ENCODE measurements at places on chromosomes 7 and 10.
A peak's percentile ranks its signal among the peaks of the same experiment; 100 is the strongest.

- DNase-seq, result no peak
Observed at GRCh38 chr10:14236341-14236740, 94.4 kb downstream of the FRMD4A start.

DNA sequence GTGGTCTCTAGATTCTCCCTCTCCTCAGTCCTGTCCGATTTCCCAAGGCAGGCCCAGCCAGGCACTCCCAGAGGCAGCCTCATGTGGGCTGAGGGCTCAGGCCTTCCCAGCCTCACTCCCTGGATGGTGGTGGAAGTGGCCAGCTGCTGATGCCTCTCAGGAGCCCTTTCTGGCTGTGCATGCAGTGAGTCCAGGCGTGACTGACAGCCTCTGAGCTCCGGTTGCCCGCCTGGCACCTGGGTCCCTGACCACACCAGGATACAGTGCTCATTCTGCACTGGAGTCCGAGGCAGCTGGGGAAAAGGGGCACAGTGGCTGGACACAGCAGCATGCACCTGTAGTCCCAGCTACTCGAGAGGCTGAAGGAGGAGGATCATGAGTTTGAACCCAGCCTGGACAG is 132.6 kb downstream of the CUL2 start:
- no peak for DNase-seq

DNA sequence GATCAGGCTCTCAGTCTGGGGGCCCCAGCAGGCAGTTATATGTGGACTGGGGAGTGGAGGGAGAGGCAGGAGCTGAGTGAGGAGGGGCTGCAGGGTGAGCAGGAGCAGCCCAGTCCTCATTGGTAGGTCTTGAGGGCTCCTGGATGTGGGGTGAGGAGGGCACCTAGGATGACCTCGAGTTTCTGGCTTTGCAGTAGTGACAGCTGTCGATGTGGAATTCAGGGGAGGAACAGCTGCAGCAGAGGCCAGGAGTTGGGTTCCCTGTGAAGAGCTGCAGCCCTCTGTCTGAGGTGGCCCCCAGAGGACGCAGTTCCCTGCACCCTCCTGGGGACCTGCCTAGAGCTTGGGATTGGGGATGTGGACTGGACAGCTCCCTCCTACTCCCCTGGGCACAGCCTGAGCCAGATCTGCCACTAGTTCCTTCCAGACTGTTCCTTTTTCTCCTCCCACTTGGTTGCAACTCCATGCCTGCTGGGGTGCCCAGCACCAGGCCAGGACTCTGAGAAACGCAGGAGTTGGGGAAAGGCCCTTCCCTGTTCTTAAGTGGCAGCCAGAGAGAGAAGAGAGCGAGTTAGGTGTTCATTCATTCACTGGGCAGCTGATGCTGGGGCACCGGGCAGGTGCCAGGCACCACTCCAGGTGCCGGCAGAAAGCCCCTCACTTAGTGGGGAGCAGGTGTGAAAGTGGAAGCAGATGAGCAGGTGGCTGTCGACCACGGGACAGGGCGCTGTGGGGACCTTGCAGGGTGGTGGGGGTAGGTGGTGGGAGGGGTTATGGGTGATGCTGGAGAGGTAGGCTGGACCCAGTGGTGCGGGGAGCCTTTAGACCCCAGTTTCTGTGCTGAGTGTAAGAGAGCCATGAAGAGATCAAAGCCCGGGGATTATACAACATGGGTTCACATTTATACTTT is 57.9 kb downstream of the PRF1 start:
- DNase-seq, result no peak

DNA sequence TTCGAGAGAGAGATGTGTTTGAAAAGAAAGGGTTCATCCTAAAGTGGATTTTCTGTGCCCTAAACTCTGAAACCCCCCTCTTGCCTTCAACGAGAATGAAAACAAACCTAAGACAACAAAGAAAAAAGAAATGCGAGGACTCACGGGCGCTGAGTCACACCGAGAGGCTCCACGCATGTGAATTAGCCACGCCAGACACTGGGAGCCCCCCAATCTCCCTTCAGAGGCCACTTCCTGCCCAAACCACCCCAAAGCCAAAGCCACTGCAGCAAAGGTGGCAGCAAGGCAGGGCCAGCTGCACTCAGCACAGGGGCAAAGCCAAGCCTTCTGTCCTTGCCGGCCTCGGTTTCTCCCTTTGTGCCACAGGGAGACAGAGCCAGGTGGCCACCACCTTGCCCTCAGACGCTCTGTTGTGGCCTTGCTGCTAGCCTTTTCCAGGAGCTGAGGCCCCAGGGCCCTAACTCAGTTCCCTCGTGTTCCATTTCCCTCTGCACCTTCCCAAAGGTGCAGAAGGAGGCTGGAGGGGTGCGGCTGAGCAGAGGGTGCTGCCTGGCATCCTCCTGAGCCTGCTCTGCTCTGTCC is 93.3 kb downstream of the FAM53B start:
- DNase-seq, result peak; percentile 50

DNA sequence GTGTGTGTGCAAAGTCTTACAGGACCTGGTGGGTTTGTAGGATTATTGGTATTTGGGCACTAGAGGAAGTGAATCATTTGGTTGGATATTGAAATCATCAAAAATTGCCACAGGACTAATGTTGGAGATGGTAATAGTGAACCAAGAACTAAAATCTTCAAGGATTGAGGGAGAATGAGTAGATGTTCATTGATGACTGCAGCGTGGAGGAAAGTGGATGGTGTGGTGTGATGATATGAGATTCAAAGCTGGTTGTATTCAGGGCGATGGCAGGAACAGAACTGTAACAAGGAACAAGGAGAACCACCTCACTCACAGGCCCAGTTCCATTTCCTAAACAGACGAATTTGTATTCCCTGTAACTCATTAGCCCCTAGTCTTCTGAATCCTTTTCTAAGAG is 90.3 kb downstream of the TRIM24 start:
- no peak for DNase-seq

GRCh38 chr7:124532166-124532565 is 233.4 kb downstream of the GPR37 start:
- DNase-seq, result no peak

GRCh38 chr7:101128040-101128834 is 1.3 kb downstream of the SERPINE1 start:
- DNase-seq, result no peak

DNA sequence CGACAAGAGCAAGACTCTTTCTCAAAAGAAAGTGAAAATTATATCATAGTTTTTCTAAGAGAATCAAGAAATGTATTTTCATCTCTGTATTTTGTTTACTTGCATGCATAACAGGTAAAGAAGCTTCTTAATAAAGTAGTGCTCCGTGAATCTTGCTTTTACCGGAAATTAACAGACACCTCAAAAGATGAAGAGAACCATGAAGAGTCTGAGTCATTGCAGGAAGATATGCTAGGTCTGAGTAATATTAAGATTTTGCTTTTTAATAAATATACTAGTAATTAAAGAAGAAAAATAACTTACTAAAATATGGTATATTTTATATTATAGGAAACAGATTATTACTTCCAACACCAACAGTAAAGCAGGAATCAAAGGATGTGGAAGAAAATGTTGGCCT is 39.5 kb upstream of the STOX1 start:
- DNase-seq, result no peak

DNA sequence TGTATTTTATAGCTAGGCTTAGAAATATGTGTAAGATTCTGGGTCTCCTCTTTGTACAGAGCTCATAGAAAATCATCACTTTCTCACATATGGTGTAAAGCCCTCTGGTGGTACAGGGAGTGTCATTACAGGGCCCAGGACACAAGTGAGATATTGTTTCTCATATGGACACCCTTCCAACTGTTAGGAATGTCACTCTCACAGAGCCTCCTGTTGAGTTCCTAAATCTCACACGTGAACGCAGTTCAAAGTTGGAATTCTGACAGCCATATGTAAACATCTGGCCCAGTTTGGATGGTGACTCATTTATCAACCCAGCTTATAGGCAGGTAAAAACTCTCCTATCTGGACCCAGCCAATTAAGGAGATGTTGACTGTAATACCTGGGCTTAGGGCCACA is 35.4 kb upstream of the ZNF107 start:
- DNase-seq, result no peak

DNA sequence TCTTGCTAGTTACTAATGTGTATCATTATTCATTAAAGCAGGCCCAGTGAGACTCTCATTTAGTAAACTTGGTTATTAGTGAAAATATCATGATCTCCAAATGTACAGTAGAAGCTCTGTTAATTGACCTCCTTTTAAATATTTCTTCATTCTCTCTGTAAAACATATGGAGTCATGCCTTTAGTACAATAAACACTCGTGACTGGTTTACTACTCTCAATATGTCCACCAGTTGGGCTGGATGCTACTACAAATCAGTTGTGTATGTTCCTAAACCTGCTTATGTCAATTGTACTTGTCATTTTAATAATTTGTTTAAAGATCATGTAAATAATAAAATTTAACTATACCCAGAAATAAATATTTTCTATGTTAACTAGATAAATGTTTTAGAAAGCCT is 68.6 kb upstream of the COMTD1 start:
- DNase-seq, result no peak

DNA sequence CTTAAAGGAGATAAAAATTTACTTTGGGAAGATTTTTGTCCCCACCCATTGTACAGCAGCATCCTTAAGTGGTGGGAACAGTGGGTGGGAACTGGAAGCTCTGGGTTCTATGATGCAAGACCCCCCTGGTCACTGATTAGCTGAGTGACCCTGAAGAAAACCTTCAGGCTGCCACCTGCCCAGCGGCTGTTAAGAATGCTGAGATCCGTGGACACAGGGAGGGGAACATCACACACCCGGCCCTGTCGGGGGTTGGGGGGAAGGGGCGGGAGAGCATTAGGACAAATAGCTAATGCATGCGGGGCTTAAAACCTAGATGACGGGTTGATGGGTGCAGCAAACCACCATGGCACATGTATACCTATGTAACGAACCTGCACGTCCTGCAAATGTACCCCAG is 14.5 kb downstream of the CARD11 start:
- no peak for DNase-seq

DNA sequence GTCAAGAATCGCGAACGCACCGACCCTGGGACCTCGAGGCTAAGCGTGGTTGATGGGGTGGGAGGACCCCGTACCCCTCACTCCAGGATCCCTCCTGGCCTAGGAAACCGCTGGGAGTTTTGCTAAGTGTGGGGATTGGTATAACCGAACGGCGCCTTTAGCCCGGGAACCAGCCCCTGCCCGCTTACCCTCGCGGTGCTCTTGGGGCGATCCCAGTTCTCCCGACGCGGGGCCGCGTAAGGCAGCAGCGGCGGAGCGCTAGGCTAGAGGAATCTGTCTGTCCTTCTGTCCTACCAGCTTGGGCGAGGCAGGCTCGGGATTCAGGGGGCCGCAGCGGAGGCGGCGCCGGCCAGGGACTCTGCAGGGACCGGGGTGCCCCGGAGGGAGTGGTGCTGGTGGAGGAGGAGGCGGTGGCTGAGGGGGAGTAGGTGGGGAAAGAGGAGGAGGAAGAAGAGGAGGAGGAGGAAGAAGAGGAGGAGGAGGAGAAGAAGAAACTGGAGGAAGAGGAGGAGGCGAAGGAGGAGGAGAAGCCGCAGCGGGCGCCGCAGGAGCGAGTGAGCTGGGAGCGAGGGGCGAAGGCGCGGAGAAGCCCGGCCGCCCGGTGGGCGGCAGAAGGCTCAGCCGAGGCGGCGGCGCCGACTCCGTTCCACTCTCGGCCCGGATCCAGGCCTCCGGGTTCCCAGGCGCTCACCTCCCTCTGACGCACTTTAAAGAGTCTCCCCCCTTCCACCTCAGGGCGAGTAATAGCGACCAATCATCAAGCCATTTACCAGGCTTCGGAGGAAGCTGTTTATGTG is 439 bp upstream of the EMX2 start:
- DNase-seq, result no peak

- DNase-seq, result no peak
Observed at GRCh38 chr7:71329030-71329660, 197.2 kb downstream of the GALNT17 start.

GRCh38 chr7:69790977-69791724 is 192.9 kb downstream of the AUTS2 start:
- DNase-seq, result no peak

DNA sequence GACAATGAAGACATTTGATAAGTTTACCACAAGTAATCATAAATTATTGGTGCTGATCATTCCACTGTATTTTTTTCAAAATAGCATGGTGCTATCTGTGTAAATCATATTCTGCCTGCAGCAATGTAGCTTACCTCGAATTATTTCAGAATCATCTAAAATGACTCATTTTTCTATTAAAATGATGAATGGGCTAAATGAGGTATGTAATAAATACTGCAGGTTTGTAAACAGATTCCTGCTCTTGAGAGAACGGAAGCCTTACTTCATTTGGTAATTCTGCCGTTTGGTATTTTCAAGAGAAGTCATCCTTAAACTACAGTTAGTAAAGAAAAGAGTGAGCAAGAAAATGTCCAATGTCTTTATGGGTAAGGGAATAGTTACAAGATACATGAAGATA is 115.9 kb downstream of the CHCHD3 start:
- no peak for DNase-seq

GRCh38 chr7:23247603-23248335 is 1.2 kb downstream of the GPNMB start:
- no peak for DNase-seq

DNA sequence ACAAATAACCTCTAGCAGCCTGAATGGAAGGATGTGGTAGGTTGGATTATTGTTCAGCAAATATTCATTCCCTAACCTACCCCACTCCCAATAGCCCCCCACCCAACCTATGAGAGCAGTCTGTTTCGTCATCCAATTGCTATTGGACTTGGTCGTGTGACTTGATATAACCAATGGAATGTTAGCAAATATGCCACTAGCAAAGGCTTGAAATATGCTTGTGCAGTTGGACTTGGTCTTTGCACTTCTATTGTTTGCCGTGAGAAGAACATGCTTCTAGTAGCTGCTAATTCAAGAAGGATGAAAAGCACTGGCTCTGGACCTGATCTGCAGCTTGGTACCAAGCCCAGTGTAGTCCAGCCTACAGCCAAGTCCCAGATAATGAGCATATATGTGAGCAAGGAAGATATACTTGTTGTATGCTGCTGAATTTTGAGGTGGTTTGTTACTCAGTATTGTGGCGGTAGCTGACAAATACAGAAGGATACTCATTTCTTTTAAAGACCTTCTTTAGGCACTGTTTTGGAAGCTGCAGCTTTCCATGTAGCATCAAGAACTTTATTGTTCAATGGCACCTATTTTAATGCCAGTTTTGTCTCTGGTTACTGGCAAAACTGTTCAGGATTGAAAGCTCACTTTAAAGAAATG is 180.4 kb downstream of the EXOC4 start:
- no peak for DNase-seq

DNA sequence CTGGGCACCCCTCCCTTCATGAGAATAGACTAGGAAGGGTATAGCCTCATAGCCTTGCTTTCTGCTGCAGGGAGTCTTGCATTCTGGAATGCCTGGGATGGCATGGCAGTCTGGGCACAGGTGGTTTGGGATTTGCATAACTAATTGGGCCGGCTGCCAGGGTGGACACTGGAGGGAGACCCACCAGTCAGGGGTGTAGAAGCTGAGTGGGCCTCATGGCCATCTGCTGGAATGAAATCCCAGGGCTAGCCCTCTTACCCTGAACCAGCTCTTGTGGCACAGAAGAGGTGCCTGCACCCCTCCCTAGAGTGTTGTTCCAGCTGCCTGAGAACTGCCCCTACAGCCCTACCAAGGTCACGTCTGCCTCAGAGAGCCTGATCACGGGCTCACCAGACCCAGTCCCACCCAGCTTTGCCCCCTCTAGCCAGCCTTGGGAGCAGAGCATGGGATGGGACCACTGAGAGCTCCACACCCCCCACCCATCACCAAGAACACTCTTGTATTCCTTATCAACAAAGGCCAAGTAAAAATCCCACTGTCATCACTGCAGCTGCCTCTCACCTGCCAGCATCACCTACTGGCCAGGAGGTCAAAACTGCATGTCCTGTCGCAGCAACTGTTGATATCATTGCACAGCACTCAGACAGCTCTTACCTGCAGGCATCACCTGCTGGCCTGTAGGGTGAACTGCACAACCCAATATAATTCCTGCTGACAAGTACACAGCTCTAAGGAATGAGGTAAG is 148.9 kb downstream of the ZEB1 start:
- DNase-seq, result no peak

GRCh38 chr7:47914717-47915615 is 33.3 kb downstream of the PKD1L1 start:
- DNase-seq, result no peak

All from activated T-helper 1 cell treated with anti-CD3 and anti-CD28 coated beads, Interleukin-2, amount 50 U/mL, for 16 hours (primary cell).